ENCODE measurements at places on chromosomes 5 and 9. TPM values are rescaled to one million over a fixed set of nuclear protein-coding genes. Genes with fewer than 3 reads are reported as not detected.

DNA sequence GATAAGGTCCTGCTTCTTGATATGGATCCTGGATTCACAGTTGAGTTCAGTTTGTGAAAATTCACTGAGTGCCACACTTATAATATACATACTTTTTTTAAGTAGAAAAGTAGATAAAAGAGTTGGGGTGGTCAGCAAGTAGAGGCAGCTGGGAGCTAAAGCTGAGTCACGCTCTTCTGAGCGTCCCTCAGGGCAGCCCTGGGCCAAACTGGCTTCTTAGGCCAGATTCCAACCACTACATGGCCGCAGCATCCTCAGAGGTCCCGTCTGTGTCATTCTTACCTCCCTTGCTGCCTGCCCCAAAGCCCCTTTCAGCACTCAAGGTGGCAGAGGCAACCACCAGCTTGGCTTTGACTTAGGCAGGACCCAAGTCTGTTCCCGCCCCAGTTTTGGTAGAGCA, 123.3 kb upstream of the TBC1D2 start:
- DNase-seq, result no peak

GRCh38 chr9:114957558-114957957, 27.2 kb upstream of the TNFSF8 start:
- no peak for DNase-seq

DNA sequence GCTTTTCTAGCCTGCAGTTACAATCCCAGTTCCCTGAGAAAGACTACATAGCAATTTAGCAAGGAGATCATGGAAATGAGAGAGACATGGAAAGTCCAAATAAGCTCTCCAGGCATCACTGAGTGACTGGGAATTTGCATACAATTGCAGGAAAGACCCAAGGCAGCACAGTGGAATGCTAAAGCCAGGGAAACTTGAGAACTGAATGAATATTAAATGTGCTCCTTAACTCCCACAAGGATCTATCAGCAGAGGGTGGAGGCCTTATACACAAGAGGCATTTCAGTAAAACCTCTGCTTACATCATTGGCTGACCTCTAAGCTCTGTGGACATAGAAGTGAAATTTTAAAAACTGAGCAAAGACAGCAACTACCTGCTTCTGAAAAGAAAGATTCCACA, 355.6 kb upstream of the DAB2 start:
- no peak for DNase-seq

- no peak for DNase-seq
These were observed 174.9 kb downstream of the TTC39B start for GRCh38 chr9:15132091-15132490.

DNA sequence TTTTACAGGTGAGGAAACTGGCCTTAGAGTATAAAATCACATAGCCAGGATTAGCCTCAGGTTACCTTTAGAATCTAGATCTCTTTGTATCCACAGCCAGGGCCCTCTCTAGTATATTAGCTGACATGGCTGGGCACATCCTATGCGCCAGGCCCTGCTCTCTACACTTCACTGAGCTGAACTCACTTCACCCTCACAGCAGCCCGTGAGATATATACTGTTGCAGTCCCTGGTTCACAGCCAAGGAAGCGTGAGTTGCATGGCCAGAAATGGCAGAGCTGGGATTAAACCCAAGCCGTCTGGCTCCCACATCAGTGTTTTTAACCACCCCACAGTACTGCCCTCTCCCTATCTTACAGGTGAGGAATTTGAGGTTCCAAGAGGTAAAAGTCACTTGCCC, 58.4 kb downstream of the DAB2IP start:
- no peak for DNase-seq

- DNase-seq, result no peak
These were observed 41.4 kb upstream of the IL7R start for GRCh38 chr5:35815089-35815936.

DNA sequence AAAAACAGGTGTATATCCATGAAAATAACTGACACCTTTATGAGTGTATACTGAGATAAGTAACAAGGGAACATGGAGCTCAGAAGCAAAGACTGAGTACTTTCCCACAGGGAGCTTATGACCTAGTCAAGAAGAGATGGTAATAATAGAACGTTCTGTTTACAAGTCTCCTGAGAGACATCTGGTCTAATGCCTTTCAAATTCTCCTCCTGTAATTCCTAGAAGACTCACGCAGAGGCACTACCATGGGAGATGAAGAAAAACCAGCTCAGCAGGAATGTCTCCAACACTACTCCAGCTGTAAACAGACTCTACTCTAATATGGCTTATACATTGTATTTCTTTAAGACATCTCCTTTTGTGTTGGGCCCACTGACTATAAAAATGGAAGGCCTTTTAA, 503.6 kb upstream of the TUSC1 start:
- no peak for DNase-seq

GRCh38 chr9:615756-616155, 225.7 kb upstream of the DMRT1 start:
- DNase-seq, result no peak

DNA sequence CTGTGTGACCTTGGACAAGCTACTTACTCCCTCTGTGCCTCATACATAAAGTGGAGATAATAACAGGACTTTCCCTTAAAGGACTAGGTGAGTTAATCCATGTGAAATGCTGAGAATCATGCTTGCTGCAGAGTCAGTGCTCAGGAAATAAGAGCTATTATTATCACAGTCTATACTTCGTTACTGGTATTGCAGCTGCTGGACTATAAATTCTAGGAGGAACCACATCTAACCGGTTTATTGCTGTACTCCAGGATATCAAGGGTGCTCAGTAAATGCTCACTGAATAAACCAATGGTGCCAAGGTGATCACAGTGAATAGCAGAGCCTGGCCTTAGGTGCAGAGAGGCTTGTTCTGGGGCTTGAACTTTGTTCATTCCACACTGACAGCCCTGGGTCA, 69.3 kb downstream of the HSPA4 start:
- DNase-seq, result no peak

DNA sequence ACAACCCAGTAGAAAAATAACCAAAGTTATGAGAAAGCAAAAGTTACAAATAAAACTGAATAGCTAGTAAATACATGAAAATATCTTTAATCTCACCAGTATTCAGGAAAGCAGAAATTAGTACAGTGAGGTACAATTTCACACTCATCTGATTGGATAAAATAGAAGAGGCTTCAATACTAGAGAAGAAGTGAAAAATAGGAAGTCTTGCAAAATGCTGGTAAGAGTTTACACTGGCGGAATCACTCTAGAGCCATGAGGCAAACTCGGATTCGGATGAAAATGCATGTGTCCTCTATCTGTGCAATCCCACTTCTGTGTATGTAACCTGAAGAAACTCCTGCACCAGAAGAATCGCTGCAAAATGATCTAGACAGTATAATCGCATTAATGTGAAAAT, 128.9 kb downstream of the CCDC192 start:
- DNase-seq, result no peak

- peak; percentile 57 for DNase-seq
These were observed 120.1 kb upstream of the LPCAT1 start for GRCh38 chr5:1643651-1644392.

GRCh38 chr9:109369285-109369684, 48.4 kb upstream of the EPB41L4B start:
- no peak for DNase-seq

DNA sequence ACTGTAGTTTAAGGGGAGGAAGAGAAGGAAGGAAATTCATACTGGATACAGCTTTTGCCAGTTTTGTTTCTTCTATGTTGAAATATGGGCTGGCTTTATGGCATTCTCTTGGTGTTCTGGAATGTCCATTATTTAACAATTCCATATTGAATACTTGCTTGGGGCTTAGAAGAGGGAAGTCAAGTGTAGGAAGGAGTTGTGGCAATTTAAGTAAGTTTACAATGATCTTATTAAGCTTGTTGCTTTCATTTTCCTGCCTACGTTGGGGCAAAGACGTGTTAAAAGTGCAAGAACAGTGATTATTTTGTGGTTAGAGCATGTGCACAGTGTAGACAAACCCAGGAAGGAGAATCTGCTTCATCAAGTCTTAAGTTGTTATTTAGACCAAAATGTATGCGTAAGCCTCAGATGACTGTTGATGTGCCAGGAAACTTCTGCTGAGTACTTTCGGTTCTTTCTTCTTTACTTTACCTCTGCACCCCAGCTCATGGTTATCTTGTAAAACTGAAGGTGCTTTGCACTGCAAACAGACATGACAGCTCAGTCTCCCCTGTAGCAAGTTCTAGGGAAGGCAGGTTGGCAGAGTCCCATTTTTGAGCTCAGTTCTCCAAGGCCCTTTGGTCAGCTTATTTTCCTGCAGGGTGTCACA, 75.8 kb downstream of the F2RL2 start:
- DNase-seq, result no peak

GRCh38 chr5:85337435-85337834, 952.8 kb upstream of the EDIL3 start:
- no peak for DNase-seq

- DNase-seq, result no peak
These were observed 1672.9 kb upstream of the WWC1 start for GRCh38 chr5:166618526-166618925.

DNA sequence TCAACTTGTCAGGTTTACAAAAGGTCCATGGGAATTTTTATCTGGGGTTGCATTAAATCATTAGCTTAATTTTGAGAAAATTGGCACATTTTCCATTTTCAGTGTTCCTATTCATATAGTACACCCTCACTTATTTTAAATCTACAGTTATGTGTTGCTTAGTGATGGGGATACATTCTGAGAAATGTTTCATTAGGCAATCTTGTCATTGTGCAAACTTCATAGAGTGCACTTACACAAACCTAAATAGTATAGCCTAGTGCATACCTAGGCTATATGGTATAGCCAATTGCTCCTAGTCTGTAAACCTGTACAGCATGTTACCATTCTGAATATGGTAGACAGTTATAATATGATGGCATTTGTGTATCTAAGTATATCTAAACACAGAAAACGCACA, 19.8 kb upstream of the FAM151B start:
- no peak for DNase-seq

- no peak for DNase-seq
These were observed 5.2 kb downstream of the WHRN start for GRCh38 chr9:114499941-114500696.

DNA sequence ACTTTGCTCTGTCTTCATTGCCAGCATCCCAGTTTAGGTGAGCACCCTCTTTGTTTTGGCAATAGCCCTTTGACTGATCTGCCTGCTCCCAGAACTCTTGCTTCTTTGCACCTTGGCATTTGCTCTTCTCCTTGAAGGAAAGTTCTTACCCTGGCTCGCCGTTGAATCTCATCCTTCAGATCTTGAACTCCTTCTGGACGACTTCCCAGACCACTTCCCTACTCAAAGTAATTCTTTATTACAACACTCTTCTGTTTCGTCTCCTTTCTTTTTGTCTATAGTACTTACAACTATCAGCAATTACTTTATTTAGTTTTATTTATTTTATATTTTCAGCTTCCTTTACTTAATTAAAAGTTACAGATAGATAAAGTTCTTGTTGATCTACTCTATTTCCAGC, 1510.1 kb downstream of the MAT2B start:
- DNase-seq, result no peak

DNA sequence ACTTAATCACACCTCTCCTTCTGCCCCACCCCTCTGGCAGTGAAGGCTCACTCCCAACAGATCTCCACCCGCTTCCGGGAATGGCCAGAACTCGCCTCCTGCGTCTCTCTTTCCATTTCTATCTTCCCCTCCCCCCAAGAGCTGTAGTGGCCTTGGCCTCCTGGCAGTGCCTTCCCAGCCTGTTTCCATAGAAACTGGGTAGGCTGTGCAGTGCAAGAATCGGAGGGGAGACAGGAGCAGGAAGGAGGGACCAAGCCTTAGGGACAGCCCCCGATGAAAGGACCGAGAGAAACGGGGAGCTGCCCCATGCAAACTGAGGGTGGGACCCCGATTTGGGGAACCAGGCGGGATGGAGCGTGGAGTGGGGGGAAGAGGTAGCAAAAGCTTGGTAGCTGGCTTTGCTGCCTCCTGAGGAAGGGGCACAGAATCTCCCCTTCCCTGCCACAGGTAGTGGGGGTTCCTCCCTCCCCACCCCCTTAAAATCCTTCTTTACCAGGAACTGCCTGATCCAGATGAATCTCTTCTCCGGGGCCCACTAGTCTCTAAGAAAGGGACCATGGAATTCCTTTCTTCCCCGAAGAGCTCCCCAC, 4.5 kb upstream of the PCDH1 start:
- DNase-seq, result no peak

DNA sequence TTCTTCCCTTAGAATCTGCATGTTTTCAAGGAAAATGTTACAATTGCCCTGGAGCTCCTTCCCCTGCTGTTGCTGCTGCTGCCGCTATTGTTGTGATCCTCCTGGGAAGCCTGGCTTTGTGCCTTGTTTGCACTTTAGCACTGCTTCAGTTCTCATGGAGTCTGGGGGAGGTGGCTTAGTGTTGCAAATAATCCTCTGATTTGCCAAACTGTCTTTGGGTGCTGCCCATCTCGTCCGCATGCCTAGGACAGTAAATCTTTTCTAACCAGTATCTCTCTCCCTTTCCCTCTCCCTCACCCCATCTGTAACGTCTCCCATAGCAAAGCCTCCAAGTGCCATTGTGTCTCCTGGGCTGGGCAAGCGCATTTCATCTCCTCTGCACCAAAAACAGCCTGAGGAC, 30.3 kb downstream of the FAM240B start:
- no peak for DNase-seq

- no peak for DNase-seq
These were observed 32.0 kb upstream of the SPTLC1 start for GRCh38 chr9:92147030-92147851.

DNA sequence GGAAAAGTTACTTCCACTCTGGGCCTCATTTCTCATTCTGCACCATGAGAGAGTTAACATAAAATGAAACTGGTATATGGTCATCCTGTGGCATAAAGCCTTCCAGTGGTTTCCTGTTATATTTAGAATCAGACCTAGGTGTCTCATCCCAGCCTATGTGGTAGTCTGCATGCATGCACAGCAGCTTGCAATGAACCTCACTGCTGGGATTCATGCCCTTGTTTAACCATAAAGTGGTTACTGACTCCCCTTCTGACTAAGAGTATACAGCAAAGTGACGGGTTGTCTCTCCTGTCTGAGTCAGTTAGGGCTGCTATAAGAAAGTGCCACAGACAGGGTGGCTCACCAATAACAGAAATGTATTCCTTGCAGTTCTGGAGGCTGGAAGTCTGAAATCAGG, 14.7 kb upstream of the TDRD7 start:
- no peak for DNase-seq

- no peak for DNase-seq
These were observed 304.1 kb upstream of the PANK3 start for GRCh38 chr5:168883281-168883741.

Gene NR5A1
- total RNA-seq, result not detected

Gene EQTN
- not detected for total RNA-seq

Gene SPATA31C1
- not detected for total RNA-seq

Gene HEMGN
- not detected for total RNA-seq

Gene CDH9
- not detected for total RNA-seq

Gene PRUNE2
- 11.4 TPM for total RNA-seq

Gene SLC6A3
- not detected for total RNA-seq

Gene WHRN
- 14.9 TPM for total RNA-seq

Gene CHSY3
- total RNA-seq, result 19.7 TPM

Gene PCDHGA8
- total RNA-seq, result 0.51 TPM

Gene PCDHB8
- total RNA-seq, result 3.1 TPM

All from chondrocyte (in vitro differentiated cells).